ENCODE measurements at places on chromosomes 1 and 21. TPM values are rescaled to one million over a fixed set of nuclear protein-coding genes. Genes with fewer than 3 reads are reported as not detected.
A peak's percentile ranks its signal among the peaks of the same experiment; 100 is the strongest.

The NAV1 gene
- 6.3 TPM for total RNA-seq

The AMY2B gene
- 12.9 TPM for total RNA-seq

- no peaks in the 10 kb centered on the region for H3K27me3 ChIP-seq
- no peak for DNase-seq
- no peak overlapping the region for H3K4me3 ChIP-seq
- no peaks in the 10 kb centered on the region for H3K36me3 ChIP-seq
Measured at GRCh38 chr21:25297117-25297516, 310.2 kb downstream of the MRPL39 start.

DNA sequence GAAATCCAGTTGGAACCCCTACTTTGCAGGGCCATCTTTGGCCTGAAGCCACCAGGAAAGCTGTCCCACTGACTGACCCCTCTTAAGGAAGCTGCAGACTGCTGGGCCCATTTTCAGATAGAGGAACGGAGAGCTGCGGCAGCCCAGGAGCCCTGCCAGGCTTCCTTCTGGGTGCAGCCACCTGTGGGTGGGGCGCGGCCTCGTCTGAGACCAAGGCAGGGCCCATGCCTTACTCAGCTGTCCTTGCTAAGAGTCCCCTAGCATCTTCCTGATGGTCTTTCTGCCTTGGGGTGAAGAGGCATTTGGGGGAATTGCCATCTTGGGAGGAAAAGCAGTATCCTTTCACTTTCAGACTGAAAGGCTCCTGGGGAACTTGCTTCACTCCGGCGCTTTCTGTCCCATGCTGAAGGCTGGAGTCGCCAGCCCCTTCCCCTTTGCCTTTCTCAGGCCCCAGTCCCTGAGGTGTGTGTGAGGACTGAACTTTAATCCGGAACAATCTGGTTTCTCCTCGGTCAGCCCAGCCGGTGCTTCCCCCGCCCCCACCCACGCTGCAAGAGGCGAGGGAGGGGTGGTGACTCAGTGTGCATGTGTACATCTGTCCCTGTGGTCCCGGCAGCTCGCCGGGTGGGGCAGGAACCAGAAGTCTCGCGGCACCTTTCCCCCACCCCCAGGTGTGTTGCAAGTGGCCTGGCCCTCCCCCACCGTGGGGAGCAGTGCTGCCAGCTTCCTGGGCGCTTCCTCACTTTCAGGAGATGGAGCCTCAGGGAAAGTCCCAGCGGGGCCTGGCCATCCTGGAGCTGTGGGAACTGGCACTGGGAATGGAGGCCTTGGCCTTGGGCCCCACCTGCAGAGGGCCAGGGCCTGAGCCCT, 5.1 kb downstream of the ZC3H12A start:
- peak overlapping the region; percentile 91 for H3K4me3 ChIP-seq
- peaks cover 36% of the 10 kb centered on the region for H3K36me3 ChIP-seq

DNA sequence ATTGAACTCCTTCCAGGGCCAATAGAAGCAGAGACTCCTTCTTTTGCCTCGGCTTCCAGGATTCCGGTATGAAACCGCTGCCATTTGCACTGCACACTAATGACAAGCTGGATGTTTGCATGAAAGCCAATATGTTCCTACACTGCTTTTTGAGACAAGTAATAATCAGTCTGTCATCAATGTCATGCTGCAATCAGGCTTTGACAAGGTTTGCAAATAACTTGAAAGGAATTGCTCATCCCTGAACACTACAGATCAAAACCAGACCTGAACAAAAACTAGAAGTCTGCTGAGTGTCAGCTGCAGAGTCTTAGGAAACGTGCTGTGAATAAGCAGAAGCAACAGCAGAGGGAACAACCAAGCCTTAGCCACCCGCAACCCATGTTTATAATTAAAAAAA, 720.7 kb upstream of the CXADR start:
- no peaks in the 10 kb centered on the region for H3K27me3 ChIP-seq
- DNase-seq, result no peak
- no peak overlapping the region for H3K4me3 ChIP-seq
- H3K27ac ChIP-seq, result no peak overlapping the region
